Uterus (tissue), 4 donors: ENCODE measurements at places on chromosomes 13 and 19.

DNA sequence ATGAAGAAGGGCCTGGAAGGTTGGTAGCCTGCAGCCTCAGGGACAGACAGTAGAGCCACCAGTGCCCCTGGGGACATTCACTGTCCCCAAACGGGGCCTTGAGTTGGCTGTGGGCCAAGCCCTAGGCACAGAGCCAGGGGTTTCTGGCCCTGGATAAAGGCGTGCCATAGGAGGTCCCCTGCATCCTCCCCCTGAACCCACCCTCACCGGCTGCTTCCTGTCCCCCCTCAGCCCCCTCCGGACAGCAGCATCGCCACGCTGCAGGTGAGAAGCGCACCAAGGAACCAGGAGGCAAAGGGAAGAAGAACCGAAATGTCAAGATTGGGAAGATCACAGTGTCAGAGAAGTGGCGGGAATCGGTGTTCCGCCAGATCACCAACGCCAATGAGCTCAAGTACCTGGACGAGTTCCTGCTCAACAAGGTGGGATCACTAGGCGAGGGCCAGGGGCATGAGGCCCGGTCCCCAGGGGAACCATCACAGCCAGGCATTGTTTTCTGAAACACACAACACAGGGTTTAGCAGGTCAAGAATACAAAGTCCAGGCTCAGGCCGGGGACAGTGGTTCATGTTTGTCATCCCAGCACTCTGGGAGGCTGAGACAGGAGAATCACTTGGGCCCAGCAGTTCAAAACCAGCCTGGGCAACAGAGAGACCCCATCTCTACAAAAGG, 14.6 kb upstream of the USE1 start:
- no peak for DNase-seq

GRCh38 chr13:60402022-60402421, 5.0 kb downstream of the TDRD3 start:
- no peak for DNase-seq

- no peak for DNase-seq
These were observed 52.9 kb downstream of the NDFIP2 start for GRCh38 chr13:79533781-79534400.

DNA sequence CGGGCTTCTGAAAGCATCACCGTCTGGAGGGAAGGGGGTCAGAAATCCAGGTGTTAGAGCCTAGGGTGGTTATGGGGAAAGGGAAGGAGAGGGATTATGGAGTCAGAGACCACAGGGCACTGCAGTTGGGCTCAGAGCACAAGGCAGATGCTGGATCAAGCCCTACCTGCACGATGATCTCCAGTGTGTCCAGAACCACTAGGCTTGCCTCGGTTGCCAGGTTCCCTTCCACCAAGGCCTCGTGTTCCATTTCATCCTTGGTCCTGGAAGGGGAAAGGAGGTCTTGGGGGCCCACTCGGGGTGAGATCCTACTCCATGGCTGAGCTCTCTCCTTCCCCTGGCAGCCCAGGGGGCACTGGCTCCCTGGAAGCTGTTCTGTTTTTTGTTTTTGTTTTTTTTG, 17.0 kb upstream of the KANK2 start:
- no peak for DNase-seq

DNA sequence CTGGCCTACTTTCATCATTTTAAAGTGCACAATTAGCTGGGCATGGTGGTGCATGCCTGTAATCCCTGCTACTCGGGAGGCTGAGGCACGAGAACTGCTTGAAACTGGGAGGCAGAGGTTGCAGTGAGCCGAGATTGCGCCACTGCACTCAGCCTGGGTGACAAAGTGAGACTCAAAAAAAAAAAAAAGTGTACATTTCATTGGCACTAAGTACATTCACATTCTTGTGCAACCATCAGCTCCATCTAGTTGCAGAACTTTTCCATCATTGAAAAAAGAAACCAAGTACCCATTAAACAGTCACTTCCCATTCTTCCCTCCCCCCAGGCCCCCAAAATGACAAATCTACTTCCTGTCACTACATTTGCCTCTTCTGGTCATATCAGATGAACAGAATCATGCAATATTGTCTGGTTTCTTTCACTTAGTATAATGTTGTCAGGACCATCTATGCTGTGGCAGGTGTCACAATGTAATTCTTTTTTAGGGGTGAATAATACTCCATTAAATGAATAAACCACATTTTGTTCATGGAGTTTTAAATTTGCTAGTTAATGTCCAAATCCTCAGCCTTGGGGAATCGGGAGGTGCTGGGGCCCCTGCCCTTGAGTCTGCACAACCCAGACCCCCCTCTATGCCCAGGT, 7.4 kb upstream of the SIGLEC11 start:
- DNase-seq, result no peak

DNA sequence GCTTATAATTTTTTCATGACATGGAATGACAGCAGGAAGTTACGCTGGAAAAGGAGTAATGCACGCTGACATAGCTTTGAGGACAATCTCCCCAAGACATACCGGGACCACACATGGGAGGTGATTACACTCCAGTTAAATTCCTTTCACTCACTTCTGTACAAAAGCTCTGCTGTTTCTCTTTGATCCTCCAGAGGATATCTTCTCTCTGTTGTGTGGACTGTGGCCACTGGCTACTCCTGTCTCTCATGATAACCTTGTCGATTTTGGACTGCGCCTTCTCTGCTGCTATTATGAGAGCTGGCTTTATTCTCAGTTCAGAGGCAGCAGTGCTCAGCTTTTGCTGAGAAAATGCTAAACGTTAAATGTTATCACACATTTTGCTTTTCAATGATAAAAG, 464.6 kb downstream of the FGF9 start:
- DNase-seq, result no peak

GRCh38 chr19:43464134-43464775, 1.2 kb downstream of the LYPD3 start:
- peak; percentile 84 for DNase-seq

DNA sequence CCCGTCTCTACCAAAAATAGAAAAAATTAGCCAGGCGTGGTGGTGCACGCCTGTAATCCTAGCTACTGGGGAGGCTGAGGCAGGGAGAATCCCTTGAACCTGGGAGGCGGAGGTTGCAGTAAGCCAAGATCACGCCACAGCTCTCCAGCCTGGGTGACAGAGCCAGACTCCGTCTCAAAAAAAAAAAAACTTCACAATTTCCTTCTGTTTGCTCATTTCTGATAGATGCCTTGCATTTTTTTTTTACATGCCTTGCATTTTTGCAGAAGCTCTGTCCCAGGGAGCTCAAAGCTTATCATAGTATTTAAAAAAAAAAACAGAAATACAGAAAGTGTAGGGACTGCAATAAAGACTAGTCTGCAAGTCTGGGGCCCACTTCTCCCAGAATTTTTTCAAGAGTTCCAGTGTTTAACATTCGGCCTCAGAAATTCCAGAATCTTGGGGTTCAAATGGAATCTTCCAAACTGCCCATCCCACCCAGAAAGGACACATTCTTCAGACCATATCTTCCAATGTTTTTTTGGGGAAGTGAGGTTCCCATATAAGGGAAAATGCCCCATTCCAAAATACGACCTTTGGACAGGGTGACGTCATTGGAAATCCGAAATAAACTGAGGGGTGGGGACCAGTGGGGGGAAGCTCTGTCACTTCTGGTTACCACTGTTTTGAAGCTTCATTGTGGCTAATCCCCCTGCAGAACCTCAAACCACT, 17.2 kb upstream of the RAB8A start:
- no peak for DNase-seq

DNA sequence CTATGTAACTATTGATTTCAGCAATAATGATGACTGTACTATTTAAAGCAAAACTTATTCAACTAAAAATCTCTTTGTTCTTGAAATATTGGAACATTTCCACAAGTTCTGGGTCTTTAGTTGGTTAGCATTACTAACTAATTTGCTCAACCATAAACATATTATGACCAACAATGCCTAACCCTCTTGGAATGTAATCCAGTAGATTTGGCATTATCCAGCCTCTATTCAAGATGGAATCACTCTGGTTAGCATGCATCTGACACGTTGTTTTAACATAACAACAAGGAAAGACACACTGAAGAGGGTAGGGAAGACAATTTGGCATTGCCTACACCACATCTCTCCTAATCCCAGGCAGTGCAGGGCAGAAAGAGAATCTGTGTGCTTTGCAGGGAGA, 941.3 kb upstream of the PCDH20 start:
- no peak for DNase-seq

DNA sequence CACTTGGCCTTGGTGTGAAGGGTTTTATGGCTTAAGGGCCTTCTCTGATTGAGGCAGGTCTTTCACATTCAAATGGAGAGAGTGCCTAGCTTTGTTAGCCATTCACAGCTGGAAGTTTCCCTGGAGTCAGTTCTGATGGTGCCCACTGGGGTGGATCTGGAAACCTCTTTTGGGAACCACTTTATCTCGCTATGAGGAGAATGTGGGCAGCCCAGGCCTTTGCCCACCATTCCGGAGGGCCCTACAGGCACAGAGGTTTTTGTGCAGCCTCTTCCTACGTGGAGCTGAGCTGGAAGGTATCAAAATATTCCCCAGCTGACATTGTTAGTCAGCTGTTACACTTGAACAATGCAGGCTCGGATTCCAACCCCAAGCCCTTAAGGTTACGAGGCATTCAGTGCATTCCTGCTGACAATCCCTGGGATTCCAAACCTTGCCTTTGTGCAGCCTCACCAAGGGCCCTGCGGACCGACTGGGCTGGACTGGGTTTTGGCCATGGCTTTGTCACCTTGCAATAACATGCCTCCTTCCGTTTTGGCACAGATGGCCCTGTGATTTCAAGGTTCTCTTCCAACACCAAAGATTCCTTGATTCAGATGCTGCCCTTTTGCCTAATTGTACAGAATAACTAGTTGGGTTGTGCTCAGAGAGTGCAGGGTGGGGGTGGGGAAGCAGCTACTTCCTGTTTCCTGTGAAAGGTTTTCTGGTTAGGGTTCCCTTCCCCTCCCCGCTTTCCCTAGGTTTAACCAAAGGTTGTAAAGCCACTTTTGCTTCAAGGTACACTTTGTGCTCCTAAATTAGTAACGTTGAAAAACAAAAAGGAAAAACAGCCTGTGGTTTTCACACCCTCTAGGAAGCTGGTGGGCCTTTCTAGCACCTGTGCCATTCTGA, 27.0 kb downstream of the SAE1 start:
- no peak for DNase-seq

GRCh38 chr13:108929532-108930206, 300.3 kb downstream of the MYO16 start:
- no peak for DNase-seq

- DNase-seq, result no peak
These were observed 489.6 kb upstream of the MIR17HG start for GRCh38 chr13:90857921-90858320.

DNA sequence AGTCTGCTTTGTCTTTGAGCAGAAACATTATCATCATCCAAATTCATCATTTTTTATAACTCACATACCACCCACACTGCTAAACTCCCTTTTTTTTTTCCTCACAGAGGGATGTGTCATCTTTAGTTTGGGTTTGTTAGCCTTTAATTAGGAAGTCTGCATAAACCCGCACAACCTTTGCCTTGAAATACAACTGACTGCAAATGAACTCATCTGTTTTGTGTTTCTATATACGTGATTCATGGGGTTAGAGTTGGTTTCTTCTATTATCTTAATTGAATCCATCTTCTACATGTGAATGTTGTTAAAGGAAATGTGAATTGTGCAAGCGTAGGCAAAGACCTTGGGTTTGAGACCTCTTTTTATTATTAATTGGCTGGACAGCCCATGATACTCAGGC, 102.7 kb downstream of the SLAIN1 start:
- no peak for DNase-seq

DNA sequence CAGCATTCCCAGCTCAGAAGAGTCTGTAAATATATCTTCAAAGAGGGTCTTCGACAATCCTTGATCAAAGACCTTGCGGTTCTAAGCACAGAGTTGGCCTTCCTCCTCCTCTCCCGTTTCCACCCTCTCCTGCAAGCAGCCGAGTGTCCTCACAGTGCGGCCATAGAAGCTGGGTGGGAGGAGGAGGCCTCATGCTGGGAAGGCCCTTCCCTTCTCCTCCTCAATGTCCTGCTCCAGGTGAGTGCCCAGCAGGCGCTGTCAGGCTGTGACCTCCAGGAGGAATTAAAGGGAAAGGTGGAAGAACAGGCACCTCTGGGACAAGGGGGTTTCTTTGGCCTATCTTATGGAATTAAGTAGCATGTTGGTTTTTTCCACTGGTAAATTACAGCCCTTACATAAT, 674.2 kb upstream of the ARGLU1 start:
- no peak for DNase-seq

GRCh38 chr13:112252804-112253590, 123.2 kb upstream of the SPACA7 start:
- no peak for DNase-seq

DNA sequence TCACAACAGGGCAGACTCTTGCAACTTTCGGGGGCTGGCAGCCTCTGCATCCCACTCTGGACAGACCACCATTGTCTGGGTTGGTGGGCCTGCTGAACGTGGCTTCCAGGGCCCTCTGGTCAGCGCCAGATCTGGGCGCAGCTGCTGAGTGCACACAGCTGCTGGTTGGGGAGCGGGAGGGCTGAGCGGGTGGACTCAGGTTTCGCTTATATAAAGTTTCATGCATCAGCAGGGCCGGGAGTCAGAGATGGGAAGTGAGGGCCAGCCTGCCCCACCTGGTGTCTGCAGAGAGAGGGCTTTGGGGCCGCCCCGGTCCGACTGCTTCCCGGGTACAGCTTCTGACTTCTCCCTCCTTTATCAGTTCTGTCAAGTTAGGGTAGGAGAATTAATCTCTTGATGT, 6.9 kb downstream of the ARHGEF7 start:
- DNase-seq, result no peak

DNA sequence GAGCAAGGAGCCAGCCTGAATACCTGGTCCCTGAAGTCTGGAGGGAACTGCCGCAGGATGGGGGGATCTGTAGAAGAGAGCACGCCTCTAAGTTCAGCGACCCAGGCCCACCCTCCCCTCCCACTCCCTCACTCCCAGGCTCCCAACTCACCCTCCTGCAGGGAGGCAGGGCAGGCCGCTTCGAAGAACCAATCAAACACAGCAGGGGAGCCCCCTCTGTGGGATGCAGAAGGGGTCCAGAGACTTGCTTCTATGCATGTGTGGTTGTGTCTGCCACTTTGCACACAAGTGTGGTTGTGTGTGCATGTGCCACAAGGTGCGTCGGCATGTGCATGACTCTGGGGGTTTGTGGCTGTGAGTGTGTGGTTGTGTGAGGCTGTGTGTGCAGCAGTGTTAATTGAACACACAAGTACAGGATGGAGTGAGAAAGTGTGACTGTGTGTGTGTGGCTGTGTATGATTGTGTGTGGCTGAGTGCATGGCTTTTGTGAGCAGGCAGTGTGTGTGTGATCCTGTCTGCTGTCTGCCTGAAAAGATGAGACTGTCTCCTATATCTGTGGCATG, 1.7 kb downstream of the DENND1C start:
- no peak for DNase-seq

GRCh38 chr13:97537110-97537509, 103.1 kb downstream of the RAP2A start:
- DNase-seq, result no peak

DNA sequence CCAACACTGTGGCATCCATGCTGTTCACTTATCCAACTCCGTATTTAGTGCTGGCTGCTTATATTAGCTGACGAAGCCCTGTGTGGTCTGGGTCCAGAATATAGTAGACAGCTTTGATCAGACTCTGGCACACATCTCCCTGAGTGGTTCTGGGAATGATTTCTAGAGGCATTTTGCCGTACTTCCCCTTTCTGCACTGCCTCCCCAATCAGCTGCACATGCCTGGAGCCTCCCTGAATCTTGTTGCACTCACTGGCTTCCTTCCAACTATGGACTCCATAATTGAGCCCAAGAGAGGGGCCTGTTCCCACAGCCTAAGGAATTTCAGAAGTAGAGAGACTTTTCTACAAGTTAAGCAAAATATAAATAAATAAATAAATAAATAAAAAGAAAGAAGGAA, 30.4 kb upstream of the PCDH8 start:
- no peak for DNase-seq

GRCh38 chr13:75196147-75196837, 285.7 kb downstream of the TBC1D4 start:
- DNase-seq, result no peak
